ENCODE measurements at places on chromosomes 1 and 21.
A peak's percentile ranks its signal among the peaks of the same experiment; 100 is the strongest.

DNA sequence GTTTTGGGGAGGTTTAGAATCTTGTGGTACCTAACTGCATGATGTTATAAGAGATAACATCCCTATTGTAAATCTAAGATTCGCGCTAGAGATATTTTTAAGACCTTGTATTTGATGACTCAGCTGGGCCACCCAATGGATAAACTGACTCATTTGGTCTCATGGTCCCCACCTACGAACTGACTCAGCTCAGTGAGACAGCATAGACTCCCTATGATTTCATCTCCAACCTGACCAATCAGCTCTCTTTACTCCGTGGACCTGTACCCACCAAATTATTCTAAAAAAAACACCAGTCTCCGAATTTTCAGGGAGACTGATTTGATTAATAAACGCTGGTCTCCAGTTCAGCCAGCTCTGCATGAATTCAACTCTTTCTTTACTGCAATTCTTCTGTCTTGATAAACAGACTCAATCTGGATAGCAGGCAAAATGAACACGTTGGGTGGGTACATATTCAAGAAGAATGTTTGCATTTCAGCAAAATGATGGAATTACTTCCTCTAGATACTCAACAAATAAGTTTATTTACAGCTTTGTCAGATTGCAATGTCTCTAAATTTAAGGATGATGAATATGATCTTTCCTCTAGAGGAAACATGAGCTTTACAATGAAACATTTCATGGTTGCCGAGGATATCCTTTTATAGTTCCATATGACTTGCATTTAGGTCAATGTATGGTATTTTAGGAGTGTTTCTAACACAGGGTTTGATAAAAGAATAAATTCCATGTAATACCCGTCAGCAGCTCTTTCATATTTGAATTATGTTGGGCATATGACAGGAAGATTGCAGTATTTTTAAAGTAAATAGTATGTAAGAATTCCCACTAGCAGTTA lies 516.6 kb upstream of the RGS18 start:
- DNase-seq = peak; percentile 72

- DNase-seq = no peak
Measured at GRCh38 chr1:151405187-151405951, 6.0 kb downstream of the PSMB4 start.

DNA sequence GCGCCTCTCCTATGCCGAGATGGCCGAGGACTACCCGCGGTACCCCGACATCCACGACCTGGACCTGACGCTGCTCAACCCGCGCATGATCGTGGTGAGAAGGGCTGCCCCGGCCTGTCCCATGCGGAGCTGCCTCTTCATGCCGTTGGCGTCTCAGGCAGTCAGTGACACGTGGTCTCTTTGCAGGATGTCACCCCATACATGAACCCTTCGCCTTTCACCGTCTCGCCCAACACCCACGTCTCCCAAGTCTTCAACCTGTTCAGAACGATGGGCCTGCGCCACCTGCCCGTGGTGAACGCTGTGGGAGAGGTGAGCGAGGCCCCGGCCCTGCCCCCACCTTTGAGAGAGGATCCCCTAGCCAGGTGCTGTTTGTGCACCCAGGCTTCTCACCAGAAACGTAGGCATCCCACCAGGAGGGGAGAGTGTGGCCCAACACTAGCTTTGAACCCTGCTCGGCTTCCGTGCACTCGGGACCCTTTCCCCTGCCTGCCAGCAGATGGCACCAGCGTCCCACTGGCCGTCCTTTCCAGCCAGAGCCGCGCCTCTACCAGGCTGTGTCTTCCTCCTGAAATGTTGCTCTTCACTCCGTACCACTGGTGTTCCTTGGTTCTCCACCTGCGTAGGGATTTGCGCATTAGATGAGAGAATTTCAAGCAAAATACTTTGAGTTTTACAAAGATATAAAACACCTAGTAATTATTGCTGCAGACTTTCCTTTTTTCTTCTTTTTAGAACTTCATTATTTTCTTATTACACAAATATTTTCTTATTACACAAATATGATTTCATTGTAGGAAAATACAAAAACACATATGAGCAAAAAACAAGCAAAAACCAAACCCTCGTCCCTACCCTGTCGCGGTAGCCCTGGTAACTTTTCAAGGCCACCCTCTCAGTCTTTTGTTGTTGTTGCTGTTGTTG lies 9.0 kb downstream of the NPPA start:
- DNase-seq = peak; percentile 47

DNA sequence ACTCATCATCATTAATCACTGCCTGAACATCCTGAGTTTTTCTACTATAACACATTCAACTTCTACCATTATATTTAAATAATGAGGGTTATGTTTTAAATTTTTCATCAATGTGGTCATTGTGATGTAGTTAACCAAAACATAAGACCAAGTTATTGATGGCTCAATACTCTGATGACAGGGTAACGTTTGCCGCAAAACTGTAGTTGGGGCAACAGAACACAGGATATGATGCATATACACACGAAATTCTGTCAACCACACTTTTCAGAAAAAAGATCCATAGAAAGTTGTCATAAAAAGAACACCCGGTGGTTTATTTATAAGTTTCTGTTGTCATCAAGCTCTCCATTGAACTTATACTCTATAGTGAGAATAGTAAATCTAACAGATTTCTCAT lies 121.7 kb upstream of the COL11A1 start:
- DNase-seq = peak; percentile 55

DNA sequence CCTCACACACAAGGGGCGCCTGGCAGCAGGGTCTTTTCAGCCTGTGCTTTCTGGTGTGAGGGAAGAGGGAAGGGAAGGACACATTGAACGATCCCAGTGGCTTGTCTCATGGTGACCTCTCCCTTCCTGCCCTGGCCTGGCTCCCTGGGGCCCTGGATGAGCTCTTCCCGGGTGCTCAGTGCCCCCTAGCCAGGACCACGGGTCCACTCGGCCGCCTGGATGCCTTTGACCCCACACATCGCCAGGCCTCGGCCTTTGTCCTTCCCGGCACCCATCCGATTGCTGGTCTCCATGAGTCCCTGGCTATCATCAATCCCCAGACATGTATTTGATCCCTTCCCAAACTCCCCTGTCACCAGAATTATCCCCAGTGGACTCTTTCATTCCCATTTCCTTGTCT lies 6.0 kb upstream of the TFF3 start:
- no peak for DNase-seq

DNA sequence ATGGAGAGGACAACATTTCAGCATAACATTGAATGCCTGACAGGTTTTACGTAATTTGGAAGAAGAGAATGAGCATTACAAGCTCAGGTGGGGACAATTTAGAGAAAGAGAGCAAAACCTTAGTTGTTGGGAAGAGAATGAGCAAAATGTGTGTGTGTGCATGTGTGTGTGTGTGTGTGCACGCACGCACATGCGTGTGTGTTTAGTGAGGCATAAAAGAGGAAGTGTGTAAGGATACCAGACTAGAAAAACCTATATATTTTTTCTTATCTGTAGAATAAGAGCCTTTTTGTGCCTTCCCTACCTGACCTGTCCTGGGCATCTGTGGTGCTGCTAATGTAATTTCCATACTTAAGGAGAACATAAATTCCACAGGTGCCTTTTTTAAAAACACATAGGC lies 99.0 kb upstream of the PLXNA2 start:
- no peak for DNase-seq

- DNase-seq = no peak
Measured at GRCh38 chr1:48055876-48056764, 58.9 kb upstream of the TRABD2B start.

- DNase-seq = no peak
Measured at GRCh38 chr1:226029568-226030225, 30.6 kb upstream of the SDE2 start.

DNA sequence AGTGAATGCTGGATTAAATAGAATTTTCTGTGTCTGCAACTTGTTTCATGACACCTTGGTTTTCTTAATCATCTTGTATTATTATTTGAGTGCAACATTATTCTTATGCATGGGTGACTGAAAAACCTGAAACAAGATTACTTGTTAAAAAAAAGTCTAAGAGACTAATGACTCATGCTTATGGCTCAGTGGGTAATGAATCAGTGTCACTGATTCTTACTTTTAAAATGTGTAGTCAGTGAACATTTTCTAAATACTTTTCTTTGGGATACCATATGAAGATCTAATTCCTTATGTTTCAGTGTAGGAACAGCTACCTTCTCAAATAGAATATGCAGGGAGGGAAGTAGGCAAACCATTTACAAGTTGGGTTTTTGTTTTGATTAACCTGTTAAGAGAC lies 65.5 kb downstream of the PRKAA2 start:
- DNase-seq = peak; percentile 87

- DNase-seq = peak; percentile 81
Measured at GRCh38 chr1:3352299-3352951, 102.0 kb upstream of the ARHGEF16 start.

GRCh38 chr1:76129731-76130130 lies 55.2 kb downstream of the ST6GALNAC3 start:
- DNase-seq = no peak

DNA sequence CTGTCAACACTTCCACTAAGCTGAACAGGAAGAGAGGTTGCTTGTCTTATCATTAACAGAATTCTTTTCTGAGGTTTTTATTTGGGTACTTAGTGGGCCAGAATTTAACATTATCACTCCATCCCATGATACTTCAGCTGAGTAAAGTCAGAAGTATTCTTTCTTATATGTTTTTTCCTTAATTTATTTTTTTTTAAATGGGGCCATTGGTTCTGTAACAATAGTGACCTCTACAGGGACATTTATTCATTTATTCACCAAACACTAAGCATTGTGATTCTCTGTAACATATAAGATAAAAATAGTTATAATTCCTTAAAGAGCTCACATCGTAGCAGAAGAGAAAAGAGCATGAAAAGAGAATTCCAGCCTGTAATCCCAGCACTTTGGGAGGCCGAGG lies 9.8 kb downstream of the GREM2 start:
- peak; percentile 47 for DNase-seq

GRCh38 chr21:14454016-14455009 lies 71.4 kb upstream of the HSPA13 start:
- DNase-seq = no peak

GRCh38 chr1:216560527-216560926 lies 137.3 kb upstream of the USH2A start:
- DNase-seq = no peak

DNA sequence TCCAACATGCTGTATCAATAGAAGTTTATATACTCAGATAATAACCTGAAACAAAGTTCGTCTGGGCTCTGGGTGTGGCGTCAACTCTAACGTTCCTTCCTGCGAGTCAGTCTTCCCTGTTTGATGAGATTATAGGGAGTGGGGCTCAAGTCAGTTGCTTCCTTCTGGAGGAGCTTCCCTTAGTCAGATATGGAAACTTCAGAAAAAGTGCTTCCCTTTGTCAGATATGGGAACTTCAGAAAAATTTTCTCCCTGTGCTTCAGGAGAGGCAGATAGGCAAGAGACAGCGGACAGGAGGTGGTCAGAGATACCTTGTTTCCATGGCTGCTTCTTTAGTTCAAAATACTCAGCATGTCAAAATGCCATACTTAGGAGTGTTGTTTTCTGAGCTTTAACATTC lies 51.1 kb upstream of the PRDX6 start:
- DNase-seq = no peak

DNA sequence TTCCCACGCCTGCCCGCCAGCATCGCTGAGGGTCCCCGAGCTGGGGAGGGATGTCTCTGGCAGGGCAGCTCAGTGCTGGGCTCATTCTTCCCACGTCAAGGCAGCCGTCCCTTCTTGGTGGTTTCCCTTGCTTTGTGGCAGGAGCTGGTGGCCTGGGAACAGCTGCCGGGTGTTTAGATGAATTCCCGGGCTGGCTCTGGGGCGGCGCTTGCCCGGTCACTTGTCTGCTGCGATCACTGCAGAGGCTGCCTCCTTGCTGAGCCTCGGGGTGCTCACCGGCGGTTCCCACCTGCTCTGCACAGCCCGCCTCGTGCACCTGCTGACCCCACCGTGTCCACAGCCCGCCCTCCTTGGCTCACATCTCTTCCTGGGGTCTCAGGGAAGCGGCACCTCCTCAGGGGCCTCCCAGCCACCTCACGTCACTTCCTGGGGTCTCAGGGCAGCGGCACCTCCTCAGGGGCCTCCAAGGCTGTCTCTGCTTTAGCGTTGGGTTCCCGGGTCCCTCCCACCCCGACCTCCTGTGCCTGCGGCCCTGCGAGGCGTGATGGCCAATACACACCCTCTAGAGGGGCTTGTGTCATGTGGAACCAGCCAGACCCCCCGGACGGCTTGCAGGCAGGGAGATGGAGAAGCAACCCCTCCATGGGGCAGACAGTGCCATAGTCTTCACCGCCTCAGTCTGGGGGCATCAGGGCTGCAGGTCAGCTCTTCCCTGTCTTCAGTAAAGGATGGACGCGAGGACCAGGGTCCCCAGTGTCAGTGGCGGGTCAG lies 13.5 kb downstream of the COL18A1 start:
- no peak for DNase-seq

DNA sequence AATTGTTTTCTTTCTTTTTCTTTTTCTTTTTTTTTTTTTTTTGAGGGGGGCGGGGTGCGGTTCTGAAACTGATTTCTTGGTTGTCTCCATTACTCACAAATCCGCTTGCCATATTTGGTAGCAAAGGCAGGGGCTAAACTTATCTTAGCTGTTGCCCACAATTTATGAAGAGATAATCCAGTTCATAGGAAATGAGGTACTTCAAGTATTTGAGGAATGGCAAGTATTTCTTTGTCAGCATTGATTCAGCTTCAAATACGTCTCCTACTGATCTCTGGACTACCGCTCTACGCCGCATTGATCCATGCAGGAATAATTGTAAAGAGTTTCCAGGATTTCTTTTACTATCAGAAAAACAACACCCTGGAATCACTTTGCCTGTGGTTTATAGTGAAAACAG lies 289.2 kb upstream of the DPYD start:
- peak; percentile 96 for DNase-seq

DNA sequence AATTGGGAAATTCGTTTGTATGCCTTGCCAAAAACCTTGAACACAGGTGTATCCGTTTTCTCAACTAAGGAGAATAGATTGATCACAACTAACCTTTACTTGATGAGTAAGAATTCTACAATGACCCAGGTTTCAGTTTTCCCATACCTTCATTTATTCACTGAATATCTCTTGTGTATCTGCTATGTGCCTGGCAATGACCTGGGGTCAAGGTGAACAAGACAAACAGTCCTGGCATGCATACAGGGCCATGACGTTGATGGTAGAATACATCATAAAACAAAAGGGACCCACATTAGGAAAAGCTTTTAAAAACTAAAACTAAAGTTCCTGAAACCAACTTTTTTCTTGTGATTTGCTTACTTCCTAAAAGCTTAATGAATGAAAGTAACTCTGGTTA lies 32.1 kb upstream of the EXOSC10 start:
- DNase-seq = no peak

DNA sequence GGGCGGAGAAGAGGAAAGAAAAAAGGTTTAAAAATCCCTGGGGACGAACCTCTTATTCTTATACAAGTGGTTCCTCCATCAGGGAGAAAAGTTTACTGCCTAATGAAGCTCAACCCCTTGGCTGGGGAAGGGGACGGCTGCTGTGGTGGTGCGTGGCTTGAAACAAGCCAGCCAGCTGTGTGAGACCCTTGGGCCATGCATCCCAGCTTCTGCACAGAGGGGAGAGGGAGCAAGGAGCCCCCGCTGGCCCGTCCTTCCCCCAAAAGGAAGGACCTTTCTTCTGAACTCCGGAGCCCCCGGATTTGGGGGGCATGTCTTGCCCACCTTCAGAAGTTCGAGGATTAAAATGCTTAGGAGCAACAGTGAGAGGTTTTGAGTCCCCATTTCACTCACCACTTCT lies 67.3 kb downstream of the STUM start:
- DNase-seq = no peak
